ENCODE measurements at places on chromosomes 2 and 18.

DNA sequence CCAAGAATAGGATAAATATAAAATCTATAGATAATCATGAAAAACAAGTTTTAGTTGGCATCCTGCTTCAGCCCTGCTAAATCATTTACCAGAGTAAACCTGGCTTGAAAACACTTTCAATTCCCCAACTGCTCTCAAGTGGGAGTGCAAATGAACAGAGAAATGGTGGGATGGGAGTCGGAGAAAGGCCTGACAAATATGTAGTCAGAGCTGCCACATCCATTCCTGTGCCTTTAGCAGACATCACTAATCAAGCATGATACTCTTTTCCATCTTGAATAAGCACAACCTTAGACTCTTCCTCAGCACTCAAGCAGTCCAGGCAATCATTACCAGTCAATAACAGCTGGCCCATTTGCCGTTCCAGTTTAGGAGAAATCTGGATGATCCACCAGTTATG is 101.3 kb downstream of the ANKRD44 start:
- DNase-seq, result no peak

GRCh38 chr2:31475692-31476091 is 61.1 kb upstream of the XDH start:
- no peak for DNase-seq

DNA sequence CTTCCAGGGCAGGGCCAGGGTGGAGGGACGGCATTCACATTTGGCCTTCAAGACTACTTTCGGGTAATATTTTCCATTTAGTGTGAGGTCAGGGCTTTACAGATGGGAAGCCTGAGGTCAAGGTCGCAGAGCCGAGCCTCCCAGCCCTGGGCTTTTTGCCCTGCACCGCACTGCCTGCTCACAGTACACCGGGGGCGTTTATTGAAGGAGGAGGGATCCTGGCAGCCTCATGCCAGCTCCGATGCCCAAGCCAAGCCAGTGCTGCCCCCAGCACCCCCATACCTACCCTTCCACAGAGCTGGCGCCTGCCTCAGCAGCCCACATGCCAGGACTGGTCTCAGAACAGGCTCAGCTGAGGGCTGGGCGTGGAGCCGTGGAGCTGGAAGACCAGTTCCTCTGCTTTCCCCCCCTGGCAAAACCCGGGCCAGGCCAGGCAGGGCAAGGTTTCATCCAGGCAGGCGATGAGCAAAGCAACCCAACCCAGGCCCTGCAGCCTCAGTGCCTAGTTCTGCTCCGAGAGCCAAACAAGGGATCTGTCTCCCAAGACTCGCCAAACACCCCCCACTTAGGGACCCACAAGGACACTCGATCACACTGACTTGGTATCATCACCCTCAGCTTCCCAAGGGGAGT is 11.9 kb downstream of the SDC1 start:
- no peak for DNase-seq

DNA sequence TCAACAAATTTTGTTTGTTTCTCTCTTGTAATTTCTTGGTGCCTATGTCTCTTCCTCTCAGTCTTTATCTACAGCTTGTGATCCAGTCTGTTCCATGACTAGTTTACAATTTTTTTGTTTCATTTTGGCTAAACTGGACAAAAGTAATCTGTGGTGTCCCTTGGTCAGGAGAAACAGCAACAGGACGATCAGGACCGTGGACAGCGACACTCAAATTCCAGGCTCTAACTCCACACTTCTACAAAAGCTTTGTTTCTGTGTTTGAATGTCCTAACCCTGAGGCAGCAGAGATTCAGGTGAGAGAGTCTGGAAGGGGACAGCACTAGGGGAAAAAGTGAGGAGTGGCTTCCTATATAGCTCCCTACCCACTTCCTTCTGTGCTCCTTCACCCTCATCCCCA is 593.3 kb upstream of the FANCL start:
- DNase-seq, result no peak

GRCh38 chr2:49162151-49162550 is 7.8 kb upstream of the FSHR start:
- DNase-seq, result no peak

GRCh38 chr2:109460553-109461324 is 153.0 kb downstream of the SEPTIN10 start:
- no peak for DNase-seq

DNA sequence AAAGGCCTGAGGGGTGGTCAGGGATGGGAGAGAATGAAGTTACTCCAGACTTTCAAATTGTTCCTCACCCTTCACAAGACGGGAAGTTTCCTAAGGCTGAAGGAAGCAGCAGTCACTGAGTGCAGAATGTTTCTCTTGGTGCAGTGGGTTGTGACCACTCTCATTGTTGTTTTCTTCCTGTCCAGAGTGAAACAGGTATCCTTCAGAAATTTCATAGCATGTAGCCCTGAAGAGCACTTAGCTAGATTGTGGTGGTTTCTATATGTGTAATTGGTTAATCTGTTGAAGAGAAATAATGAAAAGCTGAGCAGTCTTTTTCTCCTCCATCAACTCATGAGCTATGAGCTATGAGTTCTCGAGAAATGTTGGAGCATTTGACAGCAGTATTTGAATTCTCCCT is 96.8 kb downstream of the GPD2 start:
- DNase-seq, result no peak

DNA sequence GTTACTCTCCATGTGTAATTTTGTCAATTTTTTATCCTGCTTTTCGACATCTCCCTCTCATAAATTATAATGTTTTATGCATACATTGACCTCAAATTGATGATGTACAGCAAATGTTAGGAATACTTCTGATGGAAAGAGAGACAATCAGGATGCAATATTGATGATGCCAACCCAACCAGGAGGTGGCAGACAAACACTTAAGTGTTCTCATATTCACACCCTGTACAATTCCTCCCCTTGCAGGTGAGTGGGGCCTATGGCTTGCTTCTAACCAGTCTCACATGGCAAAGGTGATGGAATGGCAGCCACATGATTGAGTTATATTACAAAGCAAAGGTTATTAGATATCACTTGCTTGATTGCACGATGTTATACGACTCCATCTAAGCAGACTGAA is 594.3 kb upstream of the REG3G start:
- no peak for DNase-seq

- no peak for DNase-seq
Observed at GRCh38 chr2:113981404-113982134, 91.7 kb downstream of the ACTR3 start.

- no peak for DNase-seq
Observed at GRCh38 chr2:230773039-230773773, 60.6 kb downstream of the CAB39 start.

DNA sequence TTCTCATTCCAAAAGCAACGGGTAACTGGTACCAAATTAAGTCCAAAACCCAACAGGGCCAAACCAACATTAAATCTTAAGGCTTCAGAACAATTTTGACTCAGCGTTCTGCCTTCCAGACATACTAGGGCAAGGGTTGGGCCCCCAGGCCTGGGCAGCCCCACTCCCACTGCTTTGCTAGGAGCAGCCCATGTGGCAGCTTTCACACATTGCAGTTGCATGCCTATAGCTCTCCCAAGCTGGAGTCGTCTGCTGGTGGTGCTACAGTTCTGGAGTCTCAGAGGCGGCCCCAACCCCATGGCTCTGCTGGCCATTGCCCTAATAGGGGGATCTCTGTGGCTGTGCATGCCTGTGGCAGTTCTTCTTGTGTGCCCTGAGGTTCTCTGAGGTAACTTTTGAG is 37.6 kb upstream of the CD226 start:
- no peak for DNase-seq

DNA sequence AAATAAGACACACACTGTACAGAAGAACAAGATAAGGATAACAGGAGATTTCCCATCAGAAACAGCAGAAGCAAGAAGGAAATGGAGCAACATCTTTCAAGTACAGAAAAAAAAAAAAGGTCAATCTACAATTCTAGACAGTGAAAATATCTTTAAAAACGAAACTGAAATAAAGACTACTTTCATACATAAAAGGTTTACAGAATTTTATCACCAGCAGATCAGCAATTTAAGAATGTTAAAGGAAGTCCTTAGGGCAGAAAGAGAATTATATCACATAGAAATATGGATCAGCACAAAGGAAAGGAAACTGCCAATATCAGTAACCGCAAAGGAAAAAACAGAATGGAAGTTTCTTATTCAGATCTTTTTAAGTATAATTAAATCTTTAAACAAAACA is 931.0 kb downstream of the EPHA4 start:
- DNase-seq, result no peak

- no peak for DNase-seq
Observed at GRCh38 chr2:176138526-176138922, 9.0 kb downstream of the HOXD8 start.

- no peak for DNase-seq
Observed at GRCh38 chr2:168029071-168029470, 218.3 kb downstream of the STK39 start.

DNA sequence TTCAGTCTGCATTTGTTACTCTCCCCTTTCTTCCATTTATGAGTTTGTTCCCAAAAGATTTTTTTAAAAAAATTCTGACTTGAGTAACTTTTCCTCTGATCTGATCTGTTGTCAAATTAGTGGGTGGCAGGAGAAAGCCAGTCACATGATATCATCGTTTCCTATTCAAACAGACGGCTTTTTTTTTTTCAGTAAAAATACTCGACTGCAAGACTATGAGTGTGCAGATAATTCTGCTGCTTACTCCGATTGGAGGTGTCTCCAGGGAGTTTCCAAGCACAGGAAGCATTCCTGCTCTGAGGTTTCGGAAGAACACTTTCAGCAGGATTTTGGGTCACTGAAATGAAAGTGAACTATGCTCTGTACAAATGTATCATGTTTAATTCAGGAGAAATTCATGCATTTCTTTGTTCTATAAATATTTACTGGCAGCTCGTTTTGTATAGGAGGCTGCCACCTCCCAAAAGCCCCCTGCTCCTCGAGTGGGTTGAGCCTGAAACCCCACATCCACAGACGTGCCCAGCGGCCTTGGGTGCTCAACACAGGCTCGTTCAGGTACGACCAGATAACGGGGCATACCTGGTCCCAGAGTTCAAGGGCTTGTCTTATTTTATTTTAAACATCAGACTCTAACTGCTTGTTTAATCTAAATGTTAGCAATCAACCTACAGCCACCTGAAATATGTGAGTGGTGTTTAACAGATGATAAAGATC is 126.9 kb upstream of the ZNF516 start:
- DNase-seq, result no peak

DNA sequence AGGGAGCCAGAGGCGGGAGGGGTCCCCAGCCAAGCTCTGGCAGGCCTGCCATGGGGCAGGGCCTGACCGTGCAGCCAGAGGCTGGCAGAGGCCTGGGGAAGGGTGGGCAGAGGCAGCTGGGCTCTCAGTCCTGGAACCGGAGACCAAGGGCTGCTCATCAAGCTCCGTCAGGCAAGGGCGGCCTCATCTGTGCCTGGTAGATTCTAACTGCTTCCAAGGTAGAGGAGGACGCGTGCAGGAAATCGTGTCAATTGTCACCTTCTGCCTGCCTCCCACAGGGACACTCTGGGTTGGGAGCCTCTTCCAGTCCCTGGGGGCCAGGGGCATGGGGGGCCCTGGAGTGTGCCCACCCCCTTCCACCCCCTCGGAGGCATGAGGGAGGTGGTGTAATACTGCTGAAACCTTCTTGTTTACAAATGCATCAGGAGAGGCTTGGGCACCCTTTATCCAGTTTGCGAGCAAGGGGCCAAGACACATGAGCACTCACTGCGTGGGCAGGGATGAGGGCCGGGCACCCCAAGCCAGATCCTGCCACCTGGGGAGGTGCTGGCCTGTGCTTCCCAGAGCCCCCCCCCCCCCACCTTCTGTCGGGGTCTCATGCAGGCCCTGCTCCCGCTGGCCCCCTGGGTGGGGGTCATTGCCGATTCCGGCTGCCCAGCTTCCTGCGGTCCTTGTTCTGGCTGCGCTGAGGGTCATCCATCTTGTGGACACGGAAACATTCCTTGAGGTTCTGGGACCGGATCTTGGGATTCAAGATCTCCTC is 9.0 kb downstream of the SNORC start:
- no peak for DNase-seq

GRCh38 chr2:126799301-126799700 is 99.4 kb upstream of the TEX51 start:
- DNase-seq, result no peak

GRCh38 chr2:42028571-42029148 is 19.2 kb upstream of the PKDCC start:
- DNase-seq, result no peak

- no peak for DNase-seq
Observed at GRCh38 chr2:48568547-48568946, 38.6 kb downstream of the STON1 start.

DNA sequence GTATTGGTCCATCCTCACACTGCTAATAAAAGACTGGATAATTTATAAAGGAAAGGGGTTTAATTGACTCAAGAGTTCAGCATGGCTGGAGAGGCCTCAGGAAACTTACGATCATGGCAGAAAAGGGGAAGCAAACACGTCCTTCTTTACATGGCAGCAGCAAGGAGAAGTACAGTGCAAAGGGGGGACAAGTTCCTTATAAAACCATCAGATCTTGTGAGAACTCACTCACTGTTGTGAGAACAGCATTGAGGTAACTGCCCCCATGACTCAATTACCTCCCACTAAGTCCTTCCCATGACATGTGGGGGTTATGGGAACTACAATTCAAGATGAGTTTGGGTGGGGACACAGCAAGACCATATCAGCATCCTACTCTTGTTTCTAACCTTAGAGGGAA is 37.0 kb downstream of the SP100 start:
- DNase-seq, result no peak

DNA sequence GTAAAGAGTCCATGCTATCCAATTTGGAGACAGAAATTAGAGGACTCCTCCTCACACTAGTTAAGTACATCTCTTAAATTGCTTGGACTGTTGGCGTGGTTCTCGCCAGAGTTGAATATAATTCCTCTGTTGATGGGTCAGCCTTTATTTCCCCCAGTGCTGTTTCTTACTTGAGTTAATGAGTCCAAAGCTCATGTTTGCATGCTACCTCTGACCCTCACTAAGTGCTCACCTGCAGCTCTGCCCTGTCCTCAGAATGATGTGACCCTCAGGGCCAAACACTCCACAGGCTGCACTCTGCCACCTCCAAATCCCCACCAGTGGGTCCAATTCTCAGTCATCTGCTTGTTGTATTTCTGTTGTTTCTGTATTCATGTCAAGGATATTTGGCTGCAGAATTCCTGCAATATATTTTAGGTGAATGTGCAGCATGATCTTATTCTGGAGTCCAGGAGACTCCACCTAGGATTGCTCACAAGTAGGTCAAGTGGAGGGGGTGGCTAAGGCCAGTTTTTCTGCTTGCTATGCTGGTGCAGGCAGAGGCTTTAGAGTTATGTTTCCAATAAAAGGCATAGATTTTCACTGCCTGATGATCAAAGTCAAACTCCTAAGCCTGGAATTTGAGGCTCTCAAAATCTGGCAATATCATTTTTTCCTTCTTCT is 37.8 kb downstream of the RDH14 start:
- no peak for DNase-seq

DNA sequence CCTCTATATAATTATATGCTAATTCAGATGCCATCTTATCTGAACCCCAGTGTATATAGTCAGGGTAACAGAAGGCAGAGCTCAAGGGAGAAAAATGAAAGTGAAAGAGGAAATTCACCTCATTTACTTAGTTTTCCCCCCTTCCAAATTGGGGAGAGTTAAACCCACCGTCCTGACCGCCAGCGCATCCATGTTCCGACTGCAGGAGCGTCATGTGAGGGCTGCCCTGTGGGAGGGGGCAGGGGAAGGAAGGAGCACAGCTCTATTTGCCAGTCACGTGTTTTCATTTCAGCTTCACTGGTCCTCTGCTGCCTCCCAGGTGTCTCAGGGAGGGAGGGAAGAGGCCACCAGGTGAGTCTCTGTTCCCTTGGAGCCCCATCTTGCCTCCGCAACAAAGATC is 13.2 kb downstream of the CNNM4 start:
- peak; percentile 54 for DNase-seq

GRCh38 chr18:36460854-36461253 is 163.3 kb downstream of the FHOD3 start:
- DNase-seq, result no peak

- DNase-seq, result no peak
Observed at GRCh38 chr2:122634256-122634655, 878.8 kb downstream of the TSN start.

Measured in CD4-positive, alpha-beta memory T cell (primary cell).